Cardiac septum (tissue), 1 donor: ENCODE measurements at places on chromosomes 7 and 10. TPM values are rescaled to one million over a fixed set of nuclear protein-coding genes. Genes with fewer than 3 reads are reported as not detected.

Gene SPDYE9
- total RNA-seq, result not detected

Gene NUTM2E
- not detected for total RNA-seq

Gene DNAJC12
- total RNA-seq, result 4.0 TPM

Gene ABCC2
- total RNA-seq, result 0.30 TPM

Gene BLOC1S2
- total RNA-seq, result 27.8 TPM

Gene LRRN3
- total RNA-seq, result 0.40 TPM

Gene ZWINT
- total RNA-seq, result 0.83 TPM

Gene FRMD4A
- 23.7 TPM for total RNA-seq

Gene RPEL1
- total RNA-seq, result not detected

Gene ADAM12
- total RNA-seq, result 1.3 TPM

Gene MPP7
- total RNA-seq, result 13.1 TPM

Gene DLX5
- total RNA-seq, result 0.22 TPM

Gene KLHDC10
- 22.5 TPM for total RNA-seq

Gene PTTG1IP2
- not detected for total RNA-seq

Gene GIMAP8
- total RNA-seq, result 16.3 TPM

Gene JCAD
- total RNA-seq, result 19.3 TPM

Gene ANKRD61
- not detected for total RNA-seq

Gene CHCHD3
- 138 TPM for total RNA-seq

Gene ELMO1
- total RNA-seq, result 11.4 TPM

Gene C7orf57
- not detected for total RNA-seq

Gene CFAP69
- total RNA-seq, result 3.6 TPM

Gene PTF1A
- not detected for total RNA-seq
